ENCODE measurements at places on chromosomes 7 and 10.
A peak's percentile ranks its signal among the peaks of the same experiment; 100 is the strongest.

DNA sequence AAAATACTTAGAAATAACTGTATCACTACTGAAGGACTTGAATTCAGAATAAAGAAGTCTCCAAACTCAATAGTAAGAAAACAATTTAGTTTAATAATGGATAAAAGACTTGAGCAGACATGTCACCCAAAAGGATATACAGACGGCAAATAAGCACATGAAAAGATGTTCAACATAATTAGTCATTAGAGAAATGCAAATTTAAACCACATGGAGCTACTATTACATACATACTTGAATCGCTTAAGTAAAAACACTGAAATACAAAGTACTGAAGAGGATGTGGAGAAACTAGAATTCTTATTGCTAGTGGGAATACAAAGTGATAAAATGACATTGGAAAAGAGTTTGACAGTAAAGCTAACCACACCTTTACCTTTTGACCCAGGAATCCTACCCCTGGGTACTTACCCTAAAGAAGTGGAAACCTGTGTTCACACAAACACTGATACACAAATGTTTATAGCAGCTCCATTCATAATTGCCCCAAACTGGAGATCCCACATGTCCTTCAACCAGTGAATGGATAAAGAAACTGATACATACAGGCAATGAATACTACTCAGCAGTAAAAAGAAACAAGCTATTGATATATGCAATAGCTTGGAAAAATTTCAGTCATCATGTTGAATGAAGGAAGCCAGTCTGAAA lies 54.3 kb upstream of the NFKB2 start:
- DNase-seq, result no peak

GRCh38 chr10:124009231-124010015 lies 84.0 kb downstream of the CHST15 start:
- no peak for DNase-seq

GRCh38 chr10:132225849-132226205 lies 39.1 kb downstream of the DPYSL4 start:
- DNase-seq, result no peak

GRCh38 chr10:3195726-3196125 lies 23.1 kb upstream of the PITRM1 start:
- DNase-seq, result no peak

- no peak for DNase-seq
Measured at GRCh38 chr10:127148933-127149220, 47.5 kb downstream of the INSYN2A start.

DNA sequence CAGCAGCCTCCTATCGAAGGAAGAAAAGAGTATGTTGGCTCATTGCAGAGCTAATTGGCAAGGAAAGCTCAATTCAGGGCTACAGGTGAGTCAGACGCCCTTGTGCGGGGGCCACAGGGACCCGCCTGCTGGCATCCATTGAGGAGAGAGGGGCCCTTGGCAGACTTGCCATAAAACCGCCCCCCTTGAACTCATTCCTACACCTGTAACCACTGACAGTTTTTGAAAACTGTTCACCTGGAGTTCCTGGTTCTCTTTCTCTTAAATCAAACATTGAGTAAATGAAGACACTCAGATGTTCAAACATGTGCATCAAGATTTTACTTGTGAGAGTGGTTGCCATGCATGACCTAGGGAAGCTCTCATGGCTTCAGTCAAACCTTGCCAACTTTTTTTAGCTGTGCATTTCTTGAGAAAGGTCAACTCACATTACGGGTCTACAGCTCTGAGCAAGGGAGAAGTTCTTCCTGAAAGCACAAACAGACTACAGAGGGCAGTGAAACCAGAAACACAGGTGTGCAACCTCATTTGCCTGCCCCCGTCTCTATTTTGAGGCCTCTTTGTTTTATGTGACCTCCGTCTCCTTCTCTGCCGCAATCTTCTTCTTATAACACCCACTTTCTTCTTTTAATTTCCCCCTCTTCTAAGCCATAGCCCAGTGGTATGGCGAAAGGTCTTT lies 87.8 kb downstream of the TBXAS1 start:
- DNase-seq, result peak; percentile 12

- no peak for DNase-seq
Measured at GRCh38 chr10:17038627-17039026, 91.0 kb downstream of the CUBN start.

- DNase-seq, result no peak
Measured at GRCh38 chr7:135257-135653, 57.1 kb upstream of the FAM20C start.

- no peak for DNase-seq
Measured at GRCh38 chr10:33109788-33110469, 151.9 kb upstream of the ITGB1 start.

DNA sequence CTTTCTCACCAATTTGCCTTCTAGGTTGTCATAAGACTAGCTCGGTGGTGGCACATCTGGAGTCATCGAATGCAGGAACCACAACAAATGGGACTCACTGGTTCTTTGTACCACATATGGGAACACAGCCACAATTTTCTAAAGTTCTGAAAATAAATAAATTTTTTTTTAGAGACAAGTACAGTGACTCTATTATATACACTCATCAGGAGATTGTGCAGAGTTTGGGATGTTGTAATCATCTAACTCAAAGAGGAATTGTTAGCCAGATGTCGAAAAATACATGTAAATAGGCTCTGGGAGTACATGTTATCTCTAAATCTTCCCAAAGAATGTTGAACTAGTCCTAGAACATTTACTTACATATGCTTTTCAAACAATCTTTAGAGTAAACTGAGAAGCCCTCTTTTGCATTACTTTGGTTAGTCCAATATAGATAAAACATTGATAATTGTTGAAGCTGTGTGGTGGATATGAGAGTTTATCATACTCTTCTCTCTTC lies 19.6 kb upstream of the SEPTIN7 start:
- no peak for DNase-seq

DNA sequence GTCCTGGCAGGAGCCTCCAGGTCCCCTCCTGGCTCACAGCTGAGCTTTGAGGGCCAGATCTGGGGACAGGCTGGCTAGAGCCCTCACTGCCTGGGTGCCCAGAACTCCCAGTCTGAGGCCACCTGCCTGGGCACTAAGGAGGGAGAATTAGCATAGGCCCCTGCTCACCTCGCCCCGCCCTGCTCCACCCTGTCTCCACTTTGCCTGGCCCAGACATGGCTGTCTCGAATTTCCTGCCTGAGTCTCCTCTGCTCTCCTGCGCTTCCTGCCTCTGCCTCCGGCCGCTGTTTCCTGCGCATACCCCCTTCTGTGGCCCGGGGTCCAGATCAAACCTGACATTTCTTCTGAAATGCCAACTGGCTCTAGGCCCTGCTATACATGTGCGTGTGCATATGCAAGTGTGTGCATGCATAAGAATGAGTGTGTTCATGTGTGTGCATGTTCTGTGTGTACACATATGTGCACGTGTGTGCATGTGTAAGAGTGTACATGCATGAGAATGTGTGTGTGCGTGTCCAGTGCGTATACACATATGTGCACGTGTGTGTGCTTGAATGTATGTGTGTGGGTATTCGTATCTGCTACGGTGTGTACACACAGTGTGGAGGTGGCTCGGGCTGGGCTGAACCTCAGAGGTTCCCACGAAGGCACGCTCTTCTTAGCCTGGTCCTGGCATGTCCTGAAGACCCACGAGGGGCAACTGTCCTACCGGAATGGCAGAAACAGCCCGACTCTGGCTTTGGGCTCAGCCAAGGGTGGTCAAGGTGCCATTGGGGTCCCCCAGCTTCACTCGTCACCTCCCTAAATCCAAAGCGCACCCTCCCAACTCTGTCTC lies 64.9 kb downstream of the MYL10 start:
- no peak for DNase-seq

DNA sequence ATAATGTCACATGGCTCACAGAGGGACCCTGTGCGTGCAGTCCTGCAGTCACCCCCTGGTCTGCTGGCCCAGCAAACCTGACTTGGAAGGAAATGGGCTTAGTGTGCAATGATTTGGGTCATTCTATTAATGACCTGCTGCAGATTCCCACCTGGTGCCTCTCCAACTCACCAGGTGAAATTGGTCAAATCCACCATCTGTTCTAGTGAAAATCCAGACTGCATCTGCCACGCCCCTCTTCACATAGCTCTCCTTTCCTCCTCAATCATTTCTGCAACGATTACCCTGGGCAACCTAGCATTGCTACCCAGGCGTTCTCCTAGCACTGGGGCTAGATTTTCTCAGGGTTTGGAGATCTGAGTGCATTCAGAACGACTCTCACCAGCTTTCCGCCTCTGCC lies 29.4 kb downstream of the SRRM3 start:
- DNase-seq, result no peak

GRCh38 chr10:45461034-45461433 lies 87.0 kb downstream of the ALOX5 start:
- no peak for DNase-seq

GRCh38 chr10:90604636-90605035 lies 253.2 kb downstream of the HTR7 start:
- DNase-seq, result no peak

- DNase-seq, result no peak
Measured at GRCh38 chr7:100545360-100546128, 6.5 kb downstream of the AGFG2 start.

- DNase-seq, result no peak
Measured at GRCh38 chr7:128920913-128921582, 10.5 kb upstream of the KCP start.

DNA sequence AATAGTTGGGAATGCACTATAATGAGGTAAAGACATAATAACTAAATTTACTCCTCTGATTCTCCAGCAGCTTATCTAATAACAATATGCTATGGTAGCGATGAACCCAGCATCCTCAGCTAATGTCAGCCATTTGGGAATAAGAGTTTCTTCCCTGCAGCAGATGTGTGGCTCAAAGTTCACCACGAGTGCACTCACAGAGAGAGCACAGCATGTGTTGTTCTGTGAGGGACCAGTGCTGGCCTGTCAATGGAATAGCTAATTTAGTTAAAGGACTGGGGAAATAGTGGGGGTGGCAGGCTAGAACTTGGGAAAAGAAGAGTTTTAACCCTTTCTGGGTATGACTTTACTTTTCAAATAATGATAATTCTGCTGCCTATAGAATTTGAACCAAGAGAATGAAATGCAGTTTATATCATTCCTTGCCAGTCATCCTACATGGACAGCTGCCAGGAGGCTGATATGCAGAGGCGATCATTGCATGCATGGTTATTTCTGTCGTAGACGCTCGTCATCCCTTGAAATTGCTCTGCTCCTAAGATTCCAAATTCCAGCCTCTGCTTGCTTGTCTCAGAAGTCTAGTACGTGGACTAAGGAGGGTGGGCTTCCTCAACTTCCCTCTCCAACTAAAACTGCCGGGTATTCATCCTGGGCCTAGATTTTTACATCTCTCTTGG lies 355.6 kb downstream of the RNLS start:
- no peak for DNase-seq

- no peak for DNase-seq
Measured at GRCh38 chr7:126716321-126716720, 536.4 kb downstream of the GRM8 start.

DNA sequence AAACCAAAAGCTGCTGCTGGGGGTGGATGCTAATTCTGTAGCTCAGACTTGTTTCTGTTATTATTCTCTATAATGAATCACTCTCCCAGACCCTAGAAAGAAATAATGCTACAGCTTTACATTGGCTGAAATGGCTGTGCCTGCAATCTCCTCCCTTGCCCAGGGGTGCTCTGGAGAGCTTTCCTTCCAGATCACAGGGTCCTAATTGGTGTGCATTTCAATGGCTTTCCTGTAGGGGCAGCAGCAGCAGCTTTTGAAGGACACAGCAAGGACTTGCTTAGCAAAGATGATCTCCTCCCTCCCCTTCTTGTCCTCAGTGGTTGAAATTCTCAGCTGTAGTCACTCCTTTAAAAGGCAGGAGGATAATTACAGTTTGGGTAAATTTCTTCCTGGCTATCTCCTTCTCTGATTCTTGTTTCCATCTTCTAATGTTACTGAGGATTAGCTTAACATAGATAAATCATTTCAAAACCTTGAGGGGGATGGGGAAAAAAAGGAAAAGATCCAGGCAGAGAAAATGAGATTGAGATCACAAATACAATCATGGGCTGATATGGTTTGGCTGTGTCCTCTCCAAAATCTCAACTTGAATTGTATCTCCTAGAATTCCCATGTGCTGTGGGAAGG lies 120.2 kb upstream of the CTTNBP2 start:
- DNase-seq, result no peak

GRCh38 chr7:2637505-2638223 lies 5.9 kb downstream of the TTYH3 start:
- DNase-seq, result peak; percentile 53

DNA sequence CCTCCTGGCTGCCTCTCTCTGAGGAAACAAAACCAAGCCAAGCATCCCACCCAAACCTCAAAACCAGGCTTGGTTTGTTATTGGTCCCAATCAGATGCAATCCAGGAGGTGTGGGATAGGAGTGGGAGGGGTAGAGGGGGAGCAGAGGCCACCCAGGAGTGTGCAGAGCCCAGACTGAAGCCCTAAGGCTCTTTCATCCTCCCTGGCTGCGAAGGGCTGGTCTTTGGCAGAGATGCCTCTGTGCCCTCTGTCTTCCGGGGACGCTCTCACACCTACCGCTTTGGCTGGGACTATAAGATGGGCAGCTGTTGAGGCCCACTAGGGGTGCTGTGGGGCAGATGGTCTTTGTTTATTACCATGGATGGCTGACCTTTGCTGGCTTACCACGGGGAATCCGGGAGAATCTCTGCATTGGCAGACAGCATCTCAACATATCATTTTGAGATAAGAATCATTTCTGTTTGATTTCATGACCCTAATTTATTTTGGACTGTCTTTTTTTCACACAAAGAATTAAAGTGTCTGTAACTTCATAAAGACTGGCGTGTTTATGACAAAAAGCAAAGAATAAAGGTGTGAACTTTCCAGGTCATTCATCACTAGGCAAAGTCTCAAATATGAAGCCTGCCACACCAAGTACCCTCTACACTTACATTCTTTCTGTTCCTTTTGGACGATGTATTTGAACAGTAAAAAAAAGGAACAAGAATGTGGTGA lies 6.5 kb upstream of the DENND2A start:
- peak; percentile 42 for DNase-seq

- peak; percentile 55 for DNase-seq
Measured at GRCh38 chr10:118568327-118568848, 27.1 kb downstream of the PRLHR start.

GRCh38 chr10:97123765-97124164 lies 62.0 kb downstream of the SLIT1 start:
- no peak for DNase-seq

GRCh38 chr10:17734432-17735080 lies 17.4 kb upstream of the TMEM236 start:
- no peak for DNase-seq

- DNase-seq, result no peak
Measured at GRCh38 chr7:69840248-69840647, 242.0 kb downstream of the AUTS2 start.

GRCh38 chr7:4875391-4875790 lies 8.1 kb downstream of the RADIL start:
- DNase-seq, result no peak

DNA sequence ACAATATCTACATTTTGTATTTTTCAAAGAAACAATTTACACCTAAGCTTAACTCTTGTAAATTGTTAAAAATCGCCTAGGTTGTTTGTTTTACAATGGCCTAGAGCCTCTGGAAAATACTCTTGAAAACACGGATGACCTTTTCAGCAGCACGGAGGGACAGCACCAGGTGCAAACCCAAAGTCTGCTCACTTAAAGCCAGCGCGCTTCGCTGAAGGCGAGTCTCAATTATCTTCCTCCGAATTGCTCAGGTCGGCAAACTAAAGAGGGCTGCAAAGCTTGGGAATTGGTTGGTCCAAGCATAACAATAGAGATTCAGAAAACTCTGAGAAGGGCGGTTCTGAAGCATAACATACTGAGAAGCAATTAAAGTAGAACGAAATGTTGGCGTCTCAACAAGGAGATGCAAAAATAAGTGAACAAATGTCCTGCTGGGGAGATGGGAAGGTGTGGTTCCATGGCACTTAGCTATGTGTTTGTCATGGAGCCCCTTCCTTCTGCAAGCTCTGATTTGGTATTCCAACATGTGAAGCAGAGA lies 139.9 kb upstream of the PITRM1 start:
- no peak for DNase-seq

All from memory B cell (primary cell).